ENCODE measurements at places on chromosomes 7 and 10. TPM values are rescaled to one million over a fixed set of nuclear protein-coding genes. Genes with fewer than 3 reads are reported as not detected.

DNA sequence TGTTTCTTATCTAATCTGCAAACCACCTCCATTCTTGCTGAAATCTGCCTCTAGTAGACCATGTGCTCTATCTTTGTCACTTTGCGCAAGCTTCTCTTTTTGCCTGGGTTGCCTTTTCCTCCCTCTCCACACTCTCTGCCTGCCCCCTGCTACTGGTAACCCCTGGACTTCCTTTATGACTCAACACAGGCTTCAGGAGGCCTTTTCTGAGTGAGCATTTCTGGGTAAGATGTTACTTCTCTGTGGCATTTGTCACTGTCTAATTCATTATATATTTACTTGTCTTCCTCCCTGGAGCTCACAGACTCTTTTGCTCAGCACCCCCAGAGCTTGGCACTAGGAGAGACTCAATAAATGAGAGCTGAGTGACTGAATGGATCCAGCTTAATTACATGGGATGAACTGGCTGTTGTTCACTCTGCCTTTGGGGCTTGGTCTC is 8.4 kb downstream of the GOLGA7B start:
- no peak for DNase-seq

ERVW-1 gene
- not detected for total RNA-seq

- DNase-seq: no peak
These were observed 21.1 kb downstream of the CLRN3 start for GRCh38 chr10:127871631-127872010.

CALCR gene
- total RNA-seq: not detected

Measured in myocyte (in vitro differentiated cells).